Gastrocnemius medialis (tissue), 4 donors: ENCODE measurements at places on chromosomes 7 and 10. TPM values are rescaled to one million over a fixed set of nuclear protein-coding genes. Genes with fewer than 3 reads are reported as not detected.

OIT3 gene
- total RNA-seq = not detected

DNA sequence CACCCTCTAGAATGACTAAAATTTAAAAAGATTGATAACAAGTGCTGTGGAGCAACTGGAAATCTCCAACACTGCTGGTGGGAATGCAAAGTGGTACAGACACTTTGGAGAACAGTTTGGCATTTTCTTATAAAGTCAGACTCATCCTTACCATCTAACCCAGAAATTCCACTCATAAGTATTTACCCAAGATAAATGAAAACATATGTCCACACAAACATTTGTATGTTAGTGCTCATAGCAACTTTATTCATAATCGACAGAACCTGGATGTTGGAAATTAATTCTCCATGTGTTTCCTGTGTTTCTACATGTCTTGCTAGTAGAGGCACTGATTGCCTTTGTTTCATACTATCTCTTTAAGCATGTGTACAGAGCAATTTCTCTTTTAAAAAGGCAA is 282.4 kb downstream of the AHR start:
- DNase-seq = no peak

DNA sequence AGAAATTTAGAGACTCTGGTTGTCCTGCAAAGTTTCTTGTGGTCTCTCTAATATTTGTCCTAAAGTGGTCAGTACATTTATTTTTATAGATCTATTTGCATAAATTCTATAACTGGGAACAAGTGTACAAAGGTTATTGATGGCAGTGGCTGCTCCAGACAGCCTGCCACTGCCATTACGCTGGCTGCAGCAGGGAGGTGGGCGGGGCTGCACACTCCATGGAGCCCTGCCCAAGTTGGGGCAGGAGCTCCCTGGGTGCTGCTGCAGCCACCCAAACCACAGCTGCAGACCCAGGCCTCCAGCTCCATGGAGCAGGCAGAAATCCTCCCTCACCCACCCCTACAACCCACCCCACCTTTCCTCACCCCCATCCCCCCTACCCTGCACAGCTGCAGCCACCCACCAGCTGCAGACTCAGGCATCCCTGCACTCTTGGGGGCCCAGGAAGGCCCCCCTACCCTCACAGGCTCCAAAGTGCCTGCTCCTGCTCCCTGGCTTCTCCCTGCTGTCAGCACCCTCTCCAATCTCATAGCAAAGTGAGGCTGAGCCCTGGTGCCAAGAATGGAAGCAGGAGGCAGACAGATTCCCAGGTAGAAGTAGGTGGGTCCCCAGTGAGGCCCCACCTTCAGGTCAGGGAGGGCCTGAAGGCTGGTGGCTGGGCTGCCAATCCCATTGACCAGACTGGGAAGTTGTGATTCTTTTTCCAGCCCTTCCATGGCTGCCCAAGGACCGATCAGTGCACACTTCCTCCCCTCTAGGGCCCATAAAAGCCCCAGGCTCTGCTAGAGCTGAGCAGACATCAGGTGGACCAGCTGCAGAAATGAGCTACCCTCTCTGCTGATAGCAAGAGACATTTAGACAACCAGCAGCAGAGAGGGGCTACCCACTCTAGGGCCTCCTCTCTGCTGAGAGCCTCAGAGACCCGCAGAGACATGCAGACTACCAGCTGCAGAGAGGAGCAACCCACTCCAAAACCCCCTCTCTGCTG is 4.8 kb upstream of the CYP3A43 start:
- DNase-seq = no peak

GRCh38 chr7:50358041-50358705 is 53.7 kb downstream of the IKZF1 start:
- no peak for DNase-seq

CUBN gene
- 0.27 TPM for total RNA-seq

GRCh38 chr7:18429547-18429946 is 66.0 kb upstream of the HDAC9 start:
- DNase-seq = no peak
